Stimulated activated CD4-positive, alpha-beta T cell treated with anti-CD3 and anti-CD28 coated beads, Interleukin-15, amount 100 ng/mL, for 48 hours (primary cell): ENCODE measurements at places on chromosomes 16 and 17.

DNA sequence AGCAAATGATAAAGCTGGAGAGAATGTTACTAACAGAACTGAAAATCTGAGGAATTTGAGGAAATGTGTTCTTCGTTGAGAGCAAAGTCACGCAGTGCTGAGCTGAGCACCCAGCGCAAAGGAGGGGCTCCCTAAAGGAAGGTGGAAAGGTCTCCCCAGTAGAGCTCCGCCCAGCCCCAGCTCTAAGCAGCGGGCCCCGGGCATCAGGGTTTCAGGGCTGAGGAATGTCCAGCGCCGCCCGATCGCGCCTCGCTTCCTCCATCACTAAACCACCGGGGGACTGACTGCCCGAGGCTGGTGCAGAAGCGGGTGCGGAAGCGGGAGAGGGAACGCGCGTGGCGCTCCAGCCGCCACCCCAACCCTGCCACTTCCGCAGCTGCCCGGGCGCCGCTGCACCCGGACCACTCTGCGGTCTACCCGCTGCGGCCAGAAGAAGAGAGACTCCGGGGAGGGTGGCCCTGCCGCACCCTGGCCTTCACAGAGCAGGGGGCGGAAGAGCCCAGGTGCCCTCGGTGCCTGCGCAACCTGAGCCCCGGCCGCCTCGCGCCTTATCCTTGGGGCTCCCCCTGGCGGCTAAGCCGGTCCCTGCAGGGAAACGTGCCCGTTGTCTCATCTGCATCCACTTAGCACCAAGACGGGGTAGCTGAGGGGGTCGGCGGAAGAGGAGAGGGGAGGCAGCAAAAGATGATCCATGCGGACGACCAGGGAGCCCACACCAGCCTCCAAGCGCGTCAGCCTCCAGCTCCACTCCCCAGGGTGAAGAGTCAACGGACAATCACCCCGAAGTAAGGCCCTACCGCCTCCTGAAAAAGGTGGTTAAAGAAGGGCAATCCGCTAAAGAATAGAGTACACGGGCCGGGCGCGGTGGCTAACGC lies 12.4 kb upstream of the GUCY2D start:
- peak; percentile 81 for DNase-seq

DNA sequence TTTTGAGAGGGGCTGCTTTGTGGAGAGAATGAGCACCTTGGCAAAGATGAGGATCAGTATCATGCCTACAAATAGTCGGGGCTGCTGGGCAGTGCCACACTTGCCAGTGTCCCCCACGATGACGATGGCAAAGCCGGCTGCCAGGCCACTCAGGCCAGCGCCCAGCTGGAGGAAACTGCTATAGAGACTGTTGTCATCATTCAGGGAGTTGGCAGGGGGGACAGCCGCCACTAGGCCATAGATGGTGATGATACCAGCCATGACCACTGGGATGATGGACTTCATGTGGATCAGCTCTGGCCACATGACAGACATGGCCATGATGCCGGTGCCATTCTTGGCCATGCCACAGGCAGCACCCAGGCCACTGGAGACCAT lies 23.8 kb downstream of the MINK1 start:
- DNase-seq = no peak

GRCh38 chr16:87028481-87029320 lies 288.5 kb downstream of the C16orf95 start:
- DNase-seq = no peak

DNA sequence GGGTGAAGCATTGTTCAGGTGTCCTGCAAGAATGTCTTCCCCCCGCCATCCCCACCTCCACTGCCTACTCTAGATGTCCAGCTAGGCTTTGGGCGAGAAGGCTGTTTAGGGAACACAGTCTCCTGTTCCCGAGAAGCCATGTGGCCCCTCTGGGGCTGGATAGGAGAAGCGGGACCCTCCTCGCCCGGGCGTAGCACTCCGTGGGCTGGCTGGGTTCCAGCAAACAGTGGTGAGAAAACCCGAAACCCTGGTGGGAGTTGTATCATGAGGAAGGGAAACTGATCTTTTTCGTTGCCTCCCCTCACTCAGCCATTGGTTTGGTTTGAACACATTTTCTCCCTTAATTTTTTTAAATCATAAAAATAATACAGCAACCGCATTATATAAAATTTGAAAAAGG lies 56.6 kb downstream of the IRF8 start:
- DNase-seq = no peak

DNA sequence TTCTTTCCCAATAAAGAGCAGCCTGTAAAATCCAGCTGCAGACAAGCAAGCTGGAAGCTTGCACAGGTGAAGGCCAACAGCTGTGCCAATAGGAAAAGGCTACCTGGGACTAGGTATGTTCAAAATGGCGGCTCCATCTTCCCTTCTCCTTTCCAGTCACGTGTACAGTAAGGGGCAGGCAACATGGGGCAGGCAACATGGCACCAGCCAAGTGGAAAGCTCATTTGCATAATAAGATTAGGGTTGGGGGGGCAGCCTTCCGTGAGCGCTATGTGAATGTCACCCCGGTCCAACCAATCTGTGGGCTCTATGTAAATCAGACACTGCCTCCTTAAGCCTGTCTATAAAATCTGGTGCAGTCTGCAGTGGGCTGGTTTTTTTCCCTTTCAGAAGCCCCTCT lies 31.3 kb downstream of the TVP23A start:
- DNase-seq = no peak

DNA sequence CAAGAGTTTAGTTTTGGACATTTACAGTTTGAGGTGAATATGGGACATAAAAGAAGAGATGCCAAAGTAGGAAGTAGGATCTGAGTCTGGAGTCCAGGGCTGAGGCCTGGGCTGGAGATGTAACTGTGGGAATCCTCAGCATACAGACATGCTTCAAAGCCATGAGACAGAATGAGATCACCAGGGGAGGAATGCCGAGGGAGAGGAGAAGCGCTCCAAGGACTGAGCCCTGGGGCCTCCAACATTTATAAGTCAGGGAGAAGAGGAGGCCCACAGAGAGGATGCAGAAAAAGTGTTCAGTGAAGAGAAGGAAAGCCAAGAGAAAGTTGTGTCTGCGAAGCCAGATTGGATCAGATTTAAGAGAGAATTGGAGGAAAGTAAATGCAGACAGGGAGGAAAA lies 277.5 kb upstream of the MYOCD start:
- DNase-seq = no peak

DNA sequence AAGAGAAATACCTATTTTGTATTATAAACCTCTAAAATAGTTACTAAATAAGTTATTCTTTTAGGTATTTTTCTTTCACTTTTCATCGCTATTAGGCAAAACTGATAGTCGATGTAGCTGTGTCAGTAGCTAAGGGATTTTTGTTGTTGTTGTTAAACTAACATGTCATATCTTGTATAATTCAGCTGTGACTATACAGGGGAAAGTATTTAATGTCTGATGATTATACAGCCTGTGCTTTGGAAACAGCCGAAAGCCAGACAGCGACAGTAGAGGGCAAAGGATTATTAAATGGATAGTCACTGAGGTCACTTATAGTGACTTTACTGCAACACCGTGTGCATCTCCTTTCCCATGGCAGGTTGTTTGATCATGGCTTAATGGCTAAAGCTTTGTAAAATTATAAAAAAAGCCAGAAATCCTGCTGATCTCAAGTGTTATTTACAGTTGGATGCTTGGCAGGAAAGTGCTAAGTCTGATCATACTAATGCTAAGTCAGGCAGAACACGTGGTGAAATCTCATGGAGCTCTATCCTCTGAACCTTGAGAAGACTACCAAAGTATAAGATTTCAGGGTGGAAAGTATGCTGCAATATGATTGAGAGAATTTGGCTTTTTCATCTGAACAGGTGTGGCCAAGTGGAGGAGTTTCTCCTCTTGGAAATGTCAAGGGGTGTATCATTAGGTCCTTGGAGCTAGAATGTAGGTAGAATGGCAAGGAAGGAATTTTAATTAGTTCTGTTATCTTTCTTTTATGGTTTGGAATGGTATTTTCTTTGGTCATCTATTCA lies 88.4 kb downstream of the FTO start:
- DNase-seq = no peak

DNA sequence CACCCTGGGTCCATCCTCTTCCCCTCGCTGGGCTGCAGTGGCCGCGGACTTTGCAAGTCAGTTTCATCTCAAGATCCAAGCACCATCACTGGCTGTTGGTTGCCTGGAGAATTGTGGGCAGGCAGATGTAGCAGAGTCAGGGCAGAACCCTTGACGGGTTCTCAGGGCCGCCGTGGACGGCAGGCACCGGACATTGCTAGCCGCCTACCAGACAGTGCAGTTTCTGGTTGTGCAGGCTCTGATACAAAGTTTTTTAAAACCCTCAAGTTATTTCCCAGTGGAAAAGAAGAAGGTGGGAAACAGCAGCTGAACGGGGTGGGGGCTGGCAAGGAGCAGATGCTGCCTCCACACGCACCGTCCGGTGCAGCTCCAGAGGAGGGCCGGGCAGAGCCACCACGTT lies 3.4 kb downstream of the MAPK8IP3 start:
- DNase-seq = no peak

DNA sequence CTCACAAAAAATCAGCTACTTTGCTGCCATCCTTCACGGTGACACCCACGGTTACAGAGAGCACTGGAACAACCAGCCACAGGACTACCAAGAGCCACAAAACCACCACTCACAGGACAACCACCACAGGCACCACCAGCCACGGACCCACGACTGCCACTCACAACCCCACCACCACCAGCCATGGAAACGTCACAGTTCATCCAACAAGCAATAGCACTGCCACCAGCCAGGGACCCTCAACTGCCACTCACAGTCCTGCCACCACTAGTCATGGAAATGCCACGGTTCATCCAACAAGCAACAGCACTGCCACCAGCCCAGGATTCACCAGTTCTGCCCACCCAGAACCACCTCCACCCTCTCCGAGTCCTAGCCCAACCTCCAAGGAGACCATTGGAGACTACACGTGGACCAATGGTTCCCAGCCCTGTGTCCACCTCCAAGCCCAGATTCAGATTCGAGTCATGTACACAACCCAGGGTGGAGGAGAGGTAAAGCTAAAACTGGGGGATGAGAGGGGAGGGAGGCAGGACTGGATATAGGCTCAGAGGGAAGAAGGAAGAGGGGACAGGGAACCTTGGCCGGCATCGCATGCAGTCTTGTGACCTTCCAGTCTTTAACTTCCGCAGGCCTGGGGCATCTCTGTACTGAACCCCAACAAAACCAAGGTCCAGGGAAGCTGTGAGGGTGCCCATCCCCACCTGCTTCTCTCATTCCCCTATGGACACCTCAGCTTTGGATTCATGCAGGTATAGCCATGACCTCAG lies 581 bp downstream of the CD68 start:
- DNase-seq = no peak

- DNase-seq = no peak
Observed at GRCh38 chr16:11248133-11248532, 7.9 kb downstream of the SOCS1 start.

DNA sequence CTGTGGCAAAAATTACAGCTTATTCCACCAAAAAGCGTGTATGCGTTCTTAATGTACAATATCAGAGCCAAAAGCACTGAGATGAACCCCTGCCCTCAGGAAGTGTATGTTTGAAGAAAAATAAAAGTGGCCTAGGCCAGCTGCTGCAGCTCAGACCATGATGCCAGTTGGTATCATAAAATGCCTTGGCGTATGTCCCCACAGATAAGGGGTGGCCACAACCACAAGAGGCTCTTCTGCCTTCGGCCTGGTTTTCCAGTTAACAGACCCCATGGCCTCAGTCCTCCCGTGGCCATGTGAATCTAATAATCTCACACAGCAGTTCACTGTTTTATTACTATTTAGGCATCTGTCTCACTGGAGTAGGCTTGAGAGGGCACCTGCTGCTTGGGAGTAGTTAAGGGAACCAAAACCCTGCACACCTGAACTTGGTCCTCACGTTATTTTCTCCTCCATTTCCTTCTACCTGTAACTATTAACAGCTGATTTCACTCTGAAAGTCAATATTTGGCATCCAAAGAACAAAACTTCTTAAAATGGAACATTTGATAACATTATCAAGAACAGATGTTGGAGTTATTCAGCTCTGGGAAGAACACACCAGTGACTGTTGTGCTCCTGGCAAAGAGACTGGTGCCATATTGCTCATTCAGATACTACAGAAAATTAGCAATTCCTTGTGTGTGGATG lies 34.8 kb upstream of the ERN1 start:
- DNase-seq = no peak

DNA sequence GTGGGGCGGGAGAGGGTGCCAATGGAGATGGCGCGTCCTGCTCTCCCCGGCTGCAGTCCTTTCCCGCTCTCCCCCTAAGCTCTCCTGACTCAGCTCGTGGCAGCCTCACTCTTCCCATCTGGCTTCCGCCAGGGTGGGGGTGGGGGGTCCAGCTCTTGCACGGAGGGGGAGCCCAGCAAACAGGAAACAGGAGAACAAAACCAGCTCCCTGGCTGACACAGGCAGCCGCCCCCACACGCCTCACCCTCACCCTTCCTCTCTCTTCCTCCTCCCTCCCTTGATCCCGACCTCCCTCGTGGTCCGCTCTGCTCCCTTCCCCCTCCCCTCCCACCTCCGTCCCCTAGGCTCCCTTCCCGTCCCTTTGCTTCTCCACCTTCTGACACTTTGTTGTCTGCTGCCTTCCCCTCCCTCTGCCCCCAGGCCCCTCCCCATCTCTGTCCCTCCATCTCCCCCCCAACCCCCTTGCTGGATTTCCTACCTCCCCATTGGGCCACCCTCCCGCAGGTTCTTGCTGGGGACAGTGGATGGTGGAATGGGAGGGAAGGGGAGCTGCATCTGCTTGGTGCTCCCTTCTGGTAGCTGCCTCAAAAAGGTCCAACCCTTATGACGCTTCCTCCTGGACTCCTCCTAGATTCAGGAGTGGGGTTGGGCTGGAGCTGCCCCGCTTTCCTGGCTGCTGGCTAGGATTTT lies 23.7 kb downstream of the ARHGAP23 start:
- no peak for DNase-seq

DNA sequence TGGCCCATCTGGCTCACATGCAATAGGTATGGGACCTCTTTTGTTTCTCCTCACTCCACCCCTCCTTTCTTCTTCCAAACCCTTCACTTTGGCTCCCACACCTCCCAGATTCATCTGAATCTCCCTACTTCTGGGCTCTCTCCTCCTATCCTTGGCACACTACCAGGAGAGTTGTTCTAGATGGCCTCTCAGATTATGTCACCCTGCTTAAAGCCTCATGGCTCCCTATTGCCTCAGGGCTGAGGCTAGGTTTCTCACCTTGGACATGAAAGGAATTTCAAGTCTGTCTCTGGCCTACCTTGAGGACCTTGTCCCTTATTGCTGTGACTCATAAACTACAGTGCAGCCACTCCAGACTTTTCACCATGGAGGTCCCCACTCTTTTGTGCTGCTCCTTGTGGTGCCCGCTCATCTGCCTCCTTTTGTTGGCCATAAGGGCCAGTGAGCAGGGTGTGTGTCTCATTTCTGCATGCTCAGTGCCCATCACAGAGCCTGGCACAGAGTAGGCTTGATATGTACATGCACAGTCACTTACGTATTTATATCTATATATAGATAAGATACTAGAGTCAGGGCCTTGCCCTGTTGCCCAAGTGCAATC lies 1.0 kb upstream of the MFAP4 start:
- no peak for DNase-seq

DNA sequence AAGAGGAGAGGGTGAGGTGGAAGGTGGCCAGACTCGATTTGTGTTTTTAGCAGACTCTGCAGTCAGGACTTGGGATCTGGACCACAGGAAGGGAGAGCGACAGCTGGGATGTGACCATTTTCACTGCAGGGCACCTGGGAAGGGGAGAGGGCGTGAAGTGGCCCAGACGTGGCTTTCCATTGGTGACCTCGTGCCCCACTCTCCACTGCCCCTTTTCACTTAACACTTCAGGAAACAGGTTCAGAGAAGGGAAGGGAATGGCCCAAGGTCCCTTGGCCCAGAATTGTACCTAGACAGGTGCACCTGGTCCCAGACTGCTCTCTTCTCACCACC lies 22.9 kb upstream of the MPRIP start:
- DNase-seq = no peak
